ENCODE measurements at places on chromosomes 12 and 14.

GRCh38 chr14:77026930-77027537 lies 1.5 kb downstream of the IRF2BPL start:
- peak; percentile 82 for DNase-seq

DNA sequence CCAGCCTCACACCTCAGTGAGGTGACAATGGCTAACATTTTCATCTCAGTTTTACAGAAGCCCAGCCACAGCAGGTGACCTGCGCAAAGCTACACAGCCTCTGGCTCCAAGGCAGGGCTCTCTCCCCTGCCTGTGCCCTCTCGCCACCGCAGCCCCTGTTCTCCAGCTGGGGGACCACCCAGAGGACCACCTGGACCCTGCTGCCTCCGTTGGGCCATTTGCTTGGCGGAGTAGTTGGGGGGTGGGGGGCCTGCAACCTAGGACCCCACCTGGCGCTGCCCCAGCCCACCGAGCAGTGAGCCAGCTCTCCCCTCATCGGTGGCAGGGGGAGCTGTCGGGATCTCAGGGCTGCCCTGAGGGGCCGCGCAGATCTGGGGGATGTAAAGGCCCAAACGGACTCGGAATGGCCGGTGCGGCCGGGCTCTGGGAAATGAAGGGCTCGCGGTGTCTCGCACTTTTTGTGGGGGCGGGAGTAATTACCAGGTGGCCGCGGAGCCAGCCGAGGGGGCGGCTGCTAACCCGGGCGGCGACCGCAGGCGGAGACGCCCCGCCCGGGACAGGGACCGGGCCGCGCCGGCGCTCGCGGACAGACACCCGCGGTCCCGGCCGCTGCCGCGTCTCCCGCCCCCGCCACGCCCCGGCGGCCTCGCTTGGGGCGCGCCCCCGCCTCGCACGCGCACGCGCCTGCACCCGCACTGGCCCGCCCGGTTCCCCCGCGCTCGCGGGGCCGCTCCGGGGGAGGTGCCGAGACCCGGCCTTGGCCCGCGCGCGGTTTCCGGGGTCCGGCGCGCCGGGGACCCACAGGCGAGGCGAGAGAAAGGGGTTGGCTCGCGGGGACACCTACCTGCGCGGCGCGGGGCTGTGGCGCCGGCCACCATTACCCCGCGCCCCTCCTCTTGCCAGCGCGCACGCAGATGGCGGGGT lies 8.6 kb upstream of the GPR68 start:
- DNase-seq = peak; percentile 68

DNA sequence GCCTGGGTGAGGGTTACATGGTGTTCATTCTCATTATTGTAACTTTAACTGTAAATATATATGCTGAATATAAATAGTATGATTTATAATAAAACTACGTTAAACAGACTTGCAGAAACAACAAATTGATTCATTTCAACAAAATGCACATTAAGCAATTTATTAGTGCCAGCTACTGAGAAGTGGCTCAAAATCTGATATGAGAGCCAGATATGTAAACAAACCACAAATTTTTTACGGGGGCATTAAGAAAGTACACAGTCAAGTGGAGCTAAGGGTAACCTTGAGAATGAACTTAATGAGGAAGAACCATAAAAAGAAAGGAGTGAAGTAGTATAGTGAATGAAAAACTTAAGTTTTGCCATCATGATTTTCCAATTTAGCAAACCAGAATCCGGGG lies 40.3 kb downstream of the CEP128 start:
- DNase-seq = no peak

GRCh38 chr12:126582231-126582630 lies 1517.0 kb downstream of the AACS start:
- DNase-seq = peak; percentile 29

DNA sequence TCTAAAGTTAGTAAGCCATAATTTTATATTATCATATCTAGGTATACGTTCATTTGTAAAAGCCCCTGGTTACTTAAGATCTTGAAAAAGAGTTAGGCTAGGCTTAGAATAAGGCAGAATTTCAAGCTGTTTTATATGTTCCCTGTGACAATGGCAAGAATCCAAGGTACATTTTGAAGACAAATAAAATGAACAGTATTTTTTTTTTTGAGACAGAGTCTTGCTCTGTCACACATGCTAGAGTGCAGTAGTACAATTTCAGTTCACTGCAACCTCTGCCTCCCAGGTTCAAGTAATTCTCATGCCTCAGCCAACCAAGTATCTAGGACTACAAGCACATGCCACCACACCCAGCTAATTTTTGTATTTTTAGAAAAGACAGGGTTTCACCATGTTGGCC lies 139.2 kb downstream of the DUSP6 start:
- DNase-seq = no peak

- DNase-seq = no peak
Observed at GRCh38 chr12:46915082-46915481, 89.3 kb upstream of the SLC38A4 start.

DNA sequence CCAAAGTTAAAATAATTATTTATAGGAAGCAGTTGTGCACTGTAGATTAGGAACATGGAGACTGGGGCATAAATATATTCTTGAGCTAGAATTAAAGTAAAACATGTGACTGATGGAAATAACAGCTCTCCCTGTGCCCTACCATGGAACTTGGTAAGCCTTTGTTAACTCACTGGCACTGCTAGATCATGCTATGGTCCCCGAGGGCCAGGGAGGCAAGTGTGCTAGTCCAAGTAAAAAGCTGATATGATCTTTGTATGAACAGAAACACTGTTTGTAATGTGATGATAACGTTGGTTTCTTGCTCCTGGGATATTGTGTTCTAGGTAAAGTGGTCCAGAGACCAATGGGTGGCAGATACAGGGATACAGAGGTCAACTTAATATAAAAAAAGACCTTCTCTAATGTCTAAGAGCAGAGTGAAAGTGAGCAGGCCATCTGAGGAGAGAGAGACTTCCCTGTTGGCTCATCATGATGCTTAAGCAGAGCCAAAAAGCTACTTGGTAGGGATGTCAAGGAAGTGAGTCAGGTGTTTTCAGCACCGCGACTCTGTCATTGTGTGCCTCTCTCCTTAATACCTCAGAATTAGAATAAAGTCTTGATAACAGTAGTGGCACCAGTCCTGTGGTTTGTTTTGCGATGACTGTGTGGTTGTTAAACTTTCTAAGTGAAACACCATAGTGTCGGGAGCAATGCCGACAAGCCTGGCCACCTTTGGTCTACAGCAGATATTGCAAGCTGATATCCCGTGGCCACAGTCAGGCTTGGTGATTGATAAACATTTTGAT lies 27.6 kb downstream of the BICD1 start:
- no peak for DNase-seq

GRCh38 chr14:95331708-95332408 lies 12.2 kb upstream of the CLMN start:
- no peak for DNase-seq

DNA sequence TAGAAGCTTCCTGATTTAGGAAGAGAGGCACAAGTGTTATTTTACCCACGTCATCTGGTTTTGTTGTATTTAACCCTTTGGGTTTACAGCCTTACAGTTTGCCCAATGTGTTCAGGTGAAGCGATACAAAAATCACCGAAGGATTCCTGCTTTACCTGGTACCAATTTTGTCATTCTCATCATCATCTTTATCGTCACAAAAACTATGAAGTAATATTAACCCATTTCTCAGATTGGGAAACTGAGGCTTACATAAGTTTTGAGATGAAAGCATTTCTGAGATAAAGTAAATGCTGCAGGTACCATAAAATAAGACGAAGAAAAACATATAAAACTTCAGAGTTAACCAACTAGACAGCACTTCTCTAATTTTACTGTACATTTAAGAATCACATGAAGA lies 370.6 kb upstream of the OR4E1 start:
- DNase-seq = no peak

DNA sequence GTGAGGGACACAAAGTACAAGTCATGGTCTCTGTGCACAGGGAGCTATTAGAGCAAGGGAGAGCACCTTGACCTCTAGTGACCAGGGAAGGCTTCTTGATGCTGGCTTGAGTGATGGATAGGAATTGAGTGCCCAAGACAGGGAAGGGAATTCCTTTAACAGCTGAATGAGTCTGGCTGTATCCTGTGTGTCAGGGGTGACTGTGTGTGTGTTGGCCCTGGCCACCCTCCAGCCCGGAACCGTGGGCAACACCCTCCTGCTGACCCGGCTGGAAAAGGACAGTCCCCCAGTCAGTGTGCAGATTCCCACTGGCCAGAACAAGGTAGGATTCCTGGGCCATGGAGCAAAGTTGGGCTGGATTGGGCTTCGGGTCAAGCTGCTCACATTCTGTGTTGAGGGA lies 5.5 kb upstream of the PFDN5 start:
- DNase-seq = no peak

- DNase-seq = peak; percentile 65
Observed at GRCh38 chr12:24778486-24779304, 170.2 kb downstream of the BCAT1 start.

- no peak for DNase-seq
Observed at GRCh38 chr12:27180906-27181505, 63.1 kb upstream of the STK38L start.

GRCh38 chr14:61101803-61102548 lies 120.9 kb downstream of the SLC38A6 start:
- peak; percentile 48 for DNase-seq

DNA sequence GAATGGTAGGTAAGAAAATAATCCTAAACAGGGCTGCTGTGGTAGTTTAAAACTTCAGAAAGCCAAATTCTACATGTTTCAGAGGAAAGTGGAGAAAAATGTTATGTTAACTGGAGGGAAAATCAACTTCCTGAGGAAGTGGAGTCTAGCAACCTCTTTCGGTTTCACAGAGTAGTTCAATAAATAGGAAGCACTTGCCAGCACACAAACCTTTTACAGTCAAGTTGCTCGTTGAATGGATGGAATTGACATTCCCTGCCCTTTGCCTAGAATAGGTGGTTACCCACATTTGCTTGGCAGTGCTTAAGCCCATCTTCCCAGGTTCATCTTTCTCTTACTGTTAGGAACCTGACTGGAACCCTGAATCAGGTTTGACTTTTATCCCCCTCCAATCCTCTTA lies 15.9 kb downstream of the ANKRD13A start:
- DNase-seq = no peak

- peak; percentile 50 for DNase-seq
Observed at GRCh38 chr14:32576088-32576795, 247.1 kb downstream of the AKAP6 start.

- no peak for DNase-seq
Observed at GRCh38 chr14:91406982-91407381, 10.6 kb downstream of the CCDC88C start.

- DNase-seq = no peak
Observed at GRCh38 chr14:36493761-36494160, 26.3 kb downstream of the NKX2-1 start.

DNA sequence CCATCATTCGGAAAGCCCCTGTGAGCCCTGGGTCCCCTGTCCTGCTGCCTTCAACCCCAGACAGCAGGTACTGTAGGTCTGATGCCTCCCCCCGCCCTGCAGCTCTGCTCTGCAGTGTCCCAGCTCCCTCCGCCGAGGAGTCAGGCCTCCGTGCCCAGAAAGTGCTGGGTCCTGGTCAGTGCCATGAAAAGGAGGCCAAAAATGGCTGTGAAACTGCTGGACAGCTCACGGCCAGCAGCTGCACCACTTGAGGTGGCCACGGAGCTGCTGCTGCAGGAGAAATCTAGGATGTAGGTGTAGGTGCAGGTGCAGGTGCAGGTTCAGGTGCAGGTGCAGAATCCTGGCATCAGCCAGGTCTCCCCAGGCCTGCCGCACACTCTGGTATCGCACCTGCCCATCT lies 196.1 kb downstream of the SLC15A4 start:
- DNase-seq = no peak
